Cerebellar nuclear complex (tissue), 1 donor: ENCODE measurements at places on chromosomes 2 and 18.

DNA sequence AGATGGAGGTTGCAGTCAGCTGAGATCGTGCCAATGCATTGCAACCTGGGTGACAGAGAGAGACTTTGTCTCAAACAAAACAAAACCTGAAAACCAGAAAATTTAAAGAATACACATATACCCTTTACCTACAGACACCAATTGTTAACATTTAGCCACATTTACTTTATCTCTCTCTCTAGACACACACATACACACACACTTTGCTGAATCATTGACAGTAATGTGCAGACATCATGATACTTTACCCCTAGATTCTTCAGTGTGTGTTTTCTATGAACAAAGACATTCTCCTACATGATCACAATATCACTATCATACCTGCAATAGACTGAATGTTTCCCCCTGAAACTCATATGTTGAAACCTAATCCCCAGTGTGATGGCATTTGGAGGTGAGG lies 10.2 kb upstream of the CFLAR start:
- no peak for DNase-seq

- DNase-seq: no peak
Measured at GRCh38 chr2:23367760-23368159, 17.2 kb upstream of the KLHL29 start.

GRCh38 chr2:74763962-74764428 lies 69.9 kb upstream of the HK2 start:
- no peak for DNase-seq

- DNase-seq: no peak
Measured at GRCh38 chr18:13267431-13267873, 48.9 kb downstream of the LDLRAD4 start.

- DNase-seq: no peak
Measured at GRCh38 chr2:1234731-1235308, 178.4 kb upstream of the TPO start.

DNA sequence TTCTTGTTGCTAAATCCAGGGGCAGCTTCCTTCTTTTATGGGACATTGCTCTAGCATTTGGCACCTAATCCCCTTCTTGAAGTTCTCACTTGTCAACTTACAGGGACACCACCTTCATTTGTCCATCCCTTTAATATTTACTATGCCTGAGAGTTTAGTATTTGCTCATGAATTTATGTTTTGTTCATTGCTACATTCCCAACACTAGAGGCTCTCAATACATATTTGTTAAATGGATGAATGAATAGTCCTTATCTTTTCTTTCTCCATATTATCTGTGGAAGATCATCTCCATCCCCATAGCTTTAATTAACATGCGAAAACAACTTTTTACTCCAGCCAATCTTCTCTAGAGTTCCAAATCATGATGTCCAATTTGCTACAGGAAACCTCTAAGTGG lies 5.4 kb downstream of the CWC22 start:
- no peak for DNase-seq

GRCh38 chr18:35192415-35192814 lies 48.4 kb upstream of the ZNF397 start:
- no peak for DNase-seq

DNA sequence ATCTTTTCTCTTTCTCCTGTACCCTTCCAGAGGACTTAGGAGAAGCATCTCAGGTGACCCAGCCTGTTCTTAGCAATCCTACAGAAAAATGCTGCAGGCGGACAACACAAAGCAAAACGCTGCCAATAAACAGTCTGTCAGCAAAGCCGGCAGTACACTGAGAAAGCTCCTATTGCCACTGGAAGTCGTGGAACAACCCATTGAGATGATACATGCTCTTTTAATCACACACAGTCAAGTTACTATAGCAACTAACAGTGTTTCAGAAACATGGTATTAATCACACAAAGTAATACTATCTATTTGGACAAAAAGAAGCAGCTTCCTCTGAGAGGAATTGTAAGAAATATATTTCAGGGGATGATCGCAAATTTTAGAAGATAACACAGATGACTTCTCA lies 10.5 kb downstream of the CTLA4 start:
- DNase-seq: no peak

GRCh38 chr2:224407241-224407701 lies 5.4 kb upstream of the FAM124B start:
- no peak for DNase-seq

- no peak for DNase-seq
Measured at GRCh38 chr18:41999751-42000150, 44.7 kb downstream of the PIK3C3 start.

DNA sequence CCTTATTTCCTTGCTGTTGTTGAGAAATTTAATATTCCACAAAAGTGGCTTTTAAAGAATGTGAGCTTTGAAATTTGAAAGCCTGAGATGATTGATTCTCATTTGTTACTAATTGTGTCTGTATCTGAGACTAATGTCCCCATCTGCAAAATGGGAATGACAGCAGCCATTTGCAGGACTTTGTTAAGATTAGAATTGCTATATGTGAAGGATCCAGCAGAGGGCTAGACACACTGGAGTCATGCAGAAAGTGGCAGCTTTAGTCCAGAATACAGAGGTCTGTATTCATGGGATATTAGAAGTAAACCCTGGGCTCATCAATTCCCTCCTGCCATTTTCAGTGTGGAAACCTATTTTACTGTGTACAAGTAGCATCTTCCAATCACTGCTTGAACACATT lies 296.5 kb upstream of the GYPC start:
- DNase-seq: no peak

- DNase-seq: no peak
Measured at GRCh38 chr18:24762511-24762910, 302.1 kb downstream of the HRH4 start.

DNA sequence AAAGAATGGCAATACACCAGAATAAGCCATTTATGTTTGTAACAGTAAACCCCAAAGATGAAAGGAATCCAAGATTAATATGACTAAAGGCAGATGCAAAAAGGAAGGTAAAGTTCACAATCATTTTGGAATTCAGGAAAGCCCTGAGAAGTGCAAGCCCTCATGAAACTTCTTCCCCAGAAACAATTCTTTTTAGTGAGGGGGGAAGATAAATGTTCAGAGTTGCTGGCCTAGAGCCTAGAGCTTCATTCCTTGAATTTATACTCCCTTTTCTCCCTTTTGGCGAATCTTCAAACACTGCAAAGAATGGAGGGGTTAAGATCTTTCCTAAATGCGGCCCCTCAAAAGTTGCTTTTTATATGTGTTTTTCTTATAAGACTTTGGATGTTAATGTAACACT lies 368.8 kb downstream of the MEIS1 start:
- no peak for DNase-seq

GRCh38 chr18:2568605-2569004 lies 2.7 kb downstream of the METTL4 start:
- no peak for DNase-seq

DNA sequence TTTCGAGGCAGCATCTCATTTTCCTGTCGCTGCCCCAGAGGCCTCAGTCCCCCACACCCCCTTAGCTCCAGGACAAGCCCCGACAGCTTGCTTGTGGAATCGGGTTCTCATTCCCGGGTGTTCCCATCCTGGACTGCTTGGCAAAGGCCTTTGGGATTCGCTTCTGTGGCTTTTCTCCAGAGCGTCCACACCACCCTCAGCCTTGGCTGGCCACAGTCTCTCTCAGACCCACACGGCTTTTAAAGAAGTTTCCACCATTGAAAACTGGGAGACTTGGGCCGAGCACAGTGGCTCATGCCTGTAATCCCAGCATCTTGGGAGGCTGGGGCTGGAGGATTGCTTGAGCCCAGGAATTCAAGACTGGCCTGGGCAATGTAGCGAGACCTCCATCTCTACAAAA lies 2.7 kb downstream of the ESPNL start:
- no peak for DNase-seq

DNA sequence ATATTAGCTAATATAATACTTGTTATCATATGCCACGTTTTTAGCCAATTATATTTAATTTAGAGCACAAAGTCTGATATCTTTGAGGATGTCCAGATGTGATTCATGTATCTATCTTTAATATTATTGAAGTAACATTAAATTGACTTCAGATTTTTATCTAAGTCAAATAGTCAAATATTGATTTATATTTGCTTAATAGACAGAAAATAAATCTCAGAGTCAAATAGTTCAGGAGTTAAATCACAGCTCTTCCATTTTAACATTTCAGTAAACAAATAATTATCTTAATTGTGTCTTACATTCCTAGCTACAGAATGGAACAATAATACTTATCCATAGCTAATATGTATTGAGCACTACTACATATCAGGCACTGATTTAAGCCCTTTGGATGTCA lies 379.4 kb upstream of the UBE2E3 start:
- DNase-seq: no peak

DNA sequence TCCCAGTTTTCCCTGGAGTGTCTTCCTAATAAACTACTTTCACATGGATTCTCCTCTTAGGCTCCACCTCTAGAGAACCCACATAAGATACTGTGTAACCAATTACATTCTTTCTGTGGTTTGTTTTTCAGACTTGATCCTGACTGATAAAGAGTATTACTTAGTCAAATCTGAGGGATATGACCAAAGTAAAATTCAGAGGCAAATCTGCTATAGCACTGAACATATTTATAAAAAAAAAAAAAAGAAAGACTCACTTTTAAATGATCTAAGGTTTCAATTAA lies 13.9 kb downstream of the CKAP2L start:
- no peak for DNase-seq

DNA sequence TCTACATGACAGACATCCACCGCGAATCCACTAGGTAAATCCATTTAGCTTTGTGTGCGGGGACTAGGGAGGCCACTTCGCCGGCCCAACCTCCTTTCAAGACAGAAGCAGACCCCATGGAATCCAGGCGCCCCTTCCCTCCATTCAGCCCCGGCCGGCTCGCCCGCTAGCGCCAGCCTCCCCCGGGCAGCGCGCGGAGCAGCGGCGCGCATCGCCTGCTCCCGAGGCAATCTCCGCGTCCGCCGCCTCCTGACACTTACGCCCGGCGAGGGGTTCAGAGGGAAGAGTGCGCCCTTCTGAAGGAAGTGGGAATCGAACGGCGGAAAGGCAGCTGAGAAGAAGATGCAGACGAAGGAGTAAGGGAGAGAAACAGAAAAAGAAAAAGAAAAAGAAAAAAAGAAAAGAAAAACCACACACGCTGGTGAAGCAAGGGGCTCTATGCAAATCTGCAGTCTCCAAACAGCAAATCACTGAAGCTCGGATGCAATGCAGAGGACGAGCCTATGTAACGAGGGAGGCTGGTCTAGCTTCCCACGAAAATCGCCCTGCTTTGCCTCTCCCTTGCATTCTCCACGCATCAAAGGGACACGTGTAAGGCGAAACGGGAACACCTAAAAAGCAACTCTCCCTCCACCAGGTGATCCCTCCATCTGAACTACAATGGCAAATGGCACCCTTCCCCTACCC lies 684.4 kb downstream of the NRXN1 start:
- DNase-seq: peak; percentile 21

DNA sequence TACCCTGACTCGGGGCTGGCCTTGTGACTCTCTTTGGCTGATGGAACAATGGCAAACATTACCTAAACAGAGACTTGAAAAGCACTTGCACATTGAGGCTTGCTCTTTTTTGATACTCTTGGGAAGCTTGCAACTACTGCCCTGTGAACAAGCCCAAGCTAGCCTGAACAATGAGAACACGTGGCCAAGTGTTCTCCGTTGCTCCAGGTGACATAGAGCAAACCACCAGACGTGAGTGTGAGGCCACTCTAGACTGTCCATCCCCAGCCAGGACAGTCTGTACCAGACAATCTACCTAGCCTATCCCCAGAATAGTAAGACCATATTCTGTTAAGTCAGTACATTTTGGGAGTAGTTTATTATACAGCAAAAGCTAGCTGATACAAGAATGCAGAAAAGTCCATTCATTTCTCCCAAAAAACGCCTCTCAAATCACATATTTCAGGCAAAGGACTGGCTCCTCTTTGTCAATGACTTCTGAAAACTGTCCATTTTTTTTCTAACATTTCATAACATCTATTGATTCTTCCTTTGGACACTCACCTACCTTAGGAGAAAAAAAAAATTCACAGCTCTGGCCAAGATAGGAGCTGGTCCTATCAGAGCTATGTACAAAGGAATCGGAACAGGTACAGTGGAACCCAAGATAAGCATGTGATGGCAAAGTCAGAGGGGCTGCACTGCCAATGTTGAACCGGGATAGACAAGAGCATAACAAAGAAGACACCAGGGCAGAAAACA lies 142.1 kb upstream of the PKDCC start:
- DNase-seq: no peak

DNA sequence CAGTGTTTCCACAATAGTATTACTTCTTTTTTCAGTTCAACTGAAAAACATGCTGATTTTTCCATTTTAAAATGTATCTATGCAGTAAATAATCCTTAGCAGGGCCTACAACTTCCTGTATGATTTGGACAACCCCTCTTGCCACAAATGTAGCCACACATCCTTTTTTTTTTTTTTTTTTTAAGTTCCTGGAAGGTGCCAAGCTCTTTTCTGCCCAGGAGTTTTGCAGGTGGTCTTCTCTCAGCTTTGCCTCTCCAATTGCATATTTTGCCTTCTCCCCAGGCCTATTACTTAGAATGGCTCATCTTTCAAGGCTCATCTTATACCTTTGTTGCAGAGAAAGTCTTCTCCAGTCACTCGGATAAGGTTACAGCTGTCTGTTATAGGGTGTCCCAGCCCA lies 11.6 kb downstream of the KLHL14 start:
- no peak for DNase-seq

GRCh38 chr18:31192086-31192776 lies 29.6 kb upstream of the DSC1 start:
- no peak for DNase-seq

DNA sequence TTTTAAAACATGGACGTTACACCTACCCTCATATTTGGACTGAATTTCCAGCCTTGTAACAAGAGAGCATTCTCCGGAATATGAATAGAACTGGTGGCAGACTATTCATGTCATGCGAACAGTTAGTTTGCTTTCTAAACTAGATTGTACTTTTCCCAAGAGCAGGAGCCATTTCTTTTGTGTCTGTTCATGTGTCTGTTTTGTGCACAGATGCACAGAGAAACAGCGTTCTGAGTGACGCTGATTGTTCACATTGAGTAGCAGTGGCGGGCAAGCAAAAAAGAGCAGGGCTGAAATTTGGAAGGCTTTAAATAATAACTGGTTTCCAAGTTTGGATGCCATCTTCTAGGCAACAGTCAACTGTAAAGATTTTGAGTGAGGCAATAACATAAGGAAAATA lies 200.3 kb downstream of the NRXN1 start:
- DNase-seq: no peak

- no peak for DNase-seq
Measured at GRCh38 chr2:69188182-69188900, 175.4 kb downstream of the ANTXR1 start.
